GF-D8 (cell line): ENCODE measurements at places on chromosomes 3 and 15.

DNA sequence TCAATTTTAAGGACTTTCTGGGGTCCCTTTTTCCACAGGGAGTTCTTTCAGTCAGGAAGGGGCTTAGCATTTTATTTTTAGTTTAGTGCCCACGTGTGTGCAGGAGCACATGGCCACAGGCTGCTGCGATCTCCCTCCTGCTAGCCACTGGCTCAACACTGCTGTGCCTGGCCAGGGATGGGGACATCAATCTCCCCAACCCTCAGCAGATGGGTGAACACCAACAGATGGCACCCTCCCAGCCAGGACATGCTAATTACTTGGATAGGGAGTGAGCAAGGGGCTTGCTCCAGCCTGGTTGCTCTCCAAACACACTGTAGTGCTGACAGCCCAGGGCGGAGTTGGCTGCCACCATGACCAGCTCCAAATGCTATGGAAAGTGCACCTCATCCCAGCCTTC is 7.4 kb upstream of the RIOX2 start:
- DNase-seq, result no peak

GRCh38 chr3:39187372-39188155 is 4.8 kb downstream of the XIRP1 start:
- DNase-seq, result no peak

DNA sequence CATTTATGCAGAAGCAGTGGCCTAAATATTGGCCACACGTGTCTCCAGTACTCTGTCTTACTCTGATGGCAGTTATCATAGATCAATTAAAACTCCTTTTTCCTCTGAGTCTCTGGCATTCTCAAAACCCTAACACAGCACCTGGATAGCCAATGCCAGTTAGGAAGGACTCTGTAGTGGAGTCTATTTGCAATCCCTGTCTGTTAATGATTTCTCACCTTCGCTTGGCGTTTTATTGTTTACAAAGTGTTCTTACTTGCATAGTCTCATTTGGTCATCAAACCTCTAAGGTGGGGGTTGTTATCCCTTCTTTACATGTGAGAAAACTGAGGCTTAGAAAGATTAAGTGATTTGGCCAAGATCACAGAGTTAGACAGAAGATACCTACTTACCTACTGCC is 258.8 kb downstream of the IL5RA start:
- no peak for DNase-seq

GRCh38 chr15:69945729-69946128 is 152.0 kb downstream of the TLE3 start:
- DNase-seq, result no peak

GRCh38 chr3:114827495-114827894 is 319.6 kb downstream of the ZBTB20 start:
- peak; percentile 32 for DNase-seq

DNA sequence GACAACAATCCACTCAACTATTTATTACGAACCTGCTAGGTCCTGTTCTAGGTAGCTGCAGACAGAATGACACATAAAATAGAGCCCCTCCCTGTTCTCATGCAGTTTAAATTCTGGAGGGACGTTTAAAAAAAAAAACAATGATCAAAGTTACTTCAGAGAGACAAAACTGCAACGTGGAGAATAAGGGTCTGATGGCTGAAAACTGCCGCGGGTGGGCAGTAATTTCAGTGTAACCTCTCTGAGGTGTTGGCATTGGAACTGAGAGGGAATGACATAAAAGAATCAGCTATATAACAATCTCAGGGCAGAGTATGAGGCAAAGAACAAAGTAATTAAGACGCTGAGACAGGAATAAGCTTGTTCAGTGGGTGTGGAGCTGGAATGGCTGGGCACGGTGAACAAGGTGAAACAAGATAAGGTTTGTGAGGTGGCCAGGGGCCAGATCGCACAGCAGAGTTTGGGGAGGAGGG is 19.5 kb downstream of the TBL1XR1 start:
- no peak for DNase-seq

- no peak for DNase-seq
Measured at GRCh38 chr3:170163956-170164645, 17.4 kb downstream of the PHC3 start.

DNA sequence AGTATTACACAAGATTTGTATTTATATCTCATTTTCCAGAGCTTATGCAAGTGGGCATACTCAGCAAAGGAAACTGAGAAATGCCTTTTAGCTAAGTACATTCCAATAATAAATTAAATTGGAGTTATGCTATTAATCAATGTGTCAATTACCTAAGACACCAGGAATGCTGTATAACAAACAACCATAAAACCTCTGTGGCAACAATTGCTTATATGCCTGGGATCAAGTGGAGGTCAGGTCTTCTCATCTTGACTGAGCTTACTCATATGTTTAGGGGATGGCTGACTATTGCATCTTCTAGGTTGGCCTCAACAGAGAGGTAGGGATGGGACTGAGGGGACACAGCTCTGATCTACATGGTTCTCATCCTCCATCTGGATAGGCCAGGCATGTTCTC is 30.7 kb downstream of the CD200R1L start:
- DNase-seq, result no peak

DNA sequence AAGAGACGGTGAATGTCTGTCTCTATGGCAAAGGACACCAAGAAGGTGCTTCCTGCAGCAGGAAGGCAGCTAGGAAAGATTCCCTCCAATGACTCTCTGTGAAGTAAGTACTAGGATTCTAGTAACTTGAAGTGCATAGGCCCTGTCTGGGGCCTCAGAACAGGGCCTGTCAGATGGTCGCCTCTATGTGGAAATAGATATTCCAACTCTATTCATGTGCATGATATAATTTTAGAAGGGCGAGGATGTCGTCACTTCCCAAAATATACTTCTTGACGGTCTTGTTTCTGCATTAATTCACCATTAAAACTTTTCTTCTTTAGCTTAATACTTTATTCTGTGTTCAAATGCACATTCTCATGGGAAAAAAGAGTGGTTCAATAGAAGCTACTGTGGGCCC is 167.0 kb downstream of the TLE3 start:
- DNase-seq, result no peak

DNA sequence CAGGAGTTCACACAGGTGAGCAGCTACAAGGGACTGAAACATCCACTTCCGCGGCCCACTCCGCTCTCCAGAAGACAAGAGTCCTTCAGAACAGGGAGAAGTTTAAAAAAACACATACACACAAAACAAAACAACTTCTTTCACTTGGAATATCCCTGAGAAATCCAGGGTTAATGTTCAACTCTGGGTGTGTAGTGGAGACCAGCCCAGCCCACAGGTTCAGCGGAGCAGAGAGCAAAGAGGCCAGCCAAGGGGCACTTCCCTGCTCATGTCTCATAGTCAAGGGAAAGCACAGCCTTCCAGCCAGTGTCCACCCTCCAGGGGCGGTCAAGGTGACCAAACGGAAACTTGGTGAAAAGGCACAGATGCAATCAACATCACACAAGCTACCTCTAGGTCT is 41.6 kb downstream of the WNT5A start:
- no peak for DNase-seq

- DNase-seq, result no peak
Measured at GRCh38 chr3:197216914-197217313, 81.5 kb downstream of the DLG1 start.

- DNase-seq, result no peak
Measured at GRCh38 chr3:181250714-181251113, 261.2 kb upstream of the DNAJC19 start.

- no peak for DNase-seq
Measured at GRCh38 chr3:59573911-59574310, 524.1 kb upstream of the CFAP20DC start.

GRCh38 chr3:197212290-197212689 is 86.1 kb downstream of the DLG1 start:
- DNase-seq, result no peak

GRCh38 chr3:194871143-194871863 is 185.6 kb downstream of the FAM43A start:
- no peak for DNase-seq

- no peak for DNase-seq
Measured at GRCh38 chr15:31295658-31296057, 31.0 kb upstream of the KLF13 start.

DNA sequence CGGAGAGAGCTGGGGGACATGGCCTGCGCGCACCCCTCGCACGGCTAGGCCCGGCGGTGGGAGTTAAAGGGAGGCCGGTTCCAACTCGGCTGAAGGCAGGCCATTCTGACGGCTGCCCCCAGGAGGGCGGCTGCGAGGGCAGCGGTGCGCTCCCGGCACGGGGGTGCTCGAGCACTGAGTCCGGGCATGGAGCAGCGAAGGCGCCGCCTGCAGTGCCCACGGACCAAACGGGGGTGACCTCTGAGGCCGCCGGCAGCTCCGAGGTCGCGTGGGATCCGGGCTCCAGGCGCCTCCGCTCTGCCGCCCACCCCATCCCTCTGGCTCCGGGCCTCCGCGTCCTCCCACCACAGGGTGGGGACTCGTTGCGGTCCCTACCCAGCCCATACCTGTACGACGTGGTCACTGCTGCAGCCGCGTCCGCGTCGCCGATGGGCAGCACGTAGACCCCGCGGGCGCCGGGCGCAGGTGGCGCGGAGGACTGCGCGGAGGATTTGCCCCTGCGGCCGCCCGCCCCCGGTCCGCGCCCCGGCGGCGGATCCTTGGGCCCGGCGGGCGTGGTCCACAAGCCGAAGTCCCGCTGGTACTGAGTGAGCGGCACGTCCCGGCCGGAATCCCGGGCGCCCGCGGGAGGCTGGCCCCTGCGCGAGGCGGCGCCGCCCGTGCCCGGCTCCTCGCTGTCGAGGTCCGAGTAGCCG is 469 bp downstream of the MAP6D1 start:
- no peak for DNase-seq

DNA sequence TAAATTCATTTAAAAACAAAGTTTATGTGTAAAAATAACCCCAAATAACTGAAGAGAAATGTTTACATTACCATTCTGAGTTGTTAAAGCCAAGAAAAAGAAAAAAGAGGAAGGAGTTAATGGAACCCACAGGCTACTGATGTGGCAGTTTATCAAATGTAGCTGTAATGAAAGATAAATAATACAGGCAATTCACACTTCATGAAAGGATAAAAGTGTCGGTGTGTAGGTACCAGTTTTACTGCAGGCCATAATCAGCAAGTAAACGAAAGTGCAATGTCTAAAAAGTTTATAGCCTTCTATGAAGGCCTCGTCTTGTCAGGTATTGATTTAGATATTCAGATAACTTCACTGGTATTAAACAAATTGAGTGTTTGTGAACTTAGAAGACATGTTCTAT is 164.6 kb downstream of the DPH6 start:
- no peak for DNase-seq

DNA sequence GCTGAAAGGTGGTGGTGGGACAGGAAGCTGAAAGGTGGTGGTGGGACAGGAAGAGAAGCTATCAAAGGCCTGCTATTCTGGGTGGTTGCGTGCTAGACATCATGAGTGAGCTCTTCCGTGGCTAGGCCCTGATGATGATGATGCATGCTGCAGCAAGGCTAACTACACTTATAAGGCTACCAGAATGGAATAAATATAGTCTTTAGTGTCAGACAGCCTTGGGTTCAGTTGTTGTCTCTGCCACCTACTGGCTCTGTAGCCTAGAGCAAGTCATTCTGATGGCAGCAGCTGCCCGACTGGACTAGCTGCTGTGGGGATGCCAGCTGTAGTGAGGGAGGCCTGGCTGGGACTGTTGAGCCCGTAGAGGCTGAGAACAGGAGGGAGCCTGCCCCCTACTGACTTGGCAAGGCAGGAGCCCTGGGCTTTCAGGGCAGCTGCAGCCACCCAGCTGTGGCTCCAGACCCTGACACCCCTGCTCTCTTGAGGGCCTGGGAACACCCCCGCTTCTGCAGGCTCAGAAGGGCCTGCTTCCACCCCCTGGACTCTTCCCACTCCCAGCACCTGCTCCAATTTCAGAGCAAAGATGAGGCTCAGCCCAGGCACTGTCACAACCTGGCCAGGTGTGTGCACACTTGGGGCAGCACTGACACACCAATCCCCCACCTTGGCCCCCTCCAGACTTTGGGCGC is 21.4 kb upstream of the ZBED2 start:
- DNase-seq, result no peak

DNA sequence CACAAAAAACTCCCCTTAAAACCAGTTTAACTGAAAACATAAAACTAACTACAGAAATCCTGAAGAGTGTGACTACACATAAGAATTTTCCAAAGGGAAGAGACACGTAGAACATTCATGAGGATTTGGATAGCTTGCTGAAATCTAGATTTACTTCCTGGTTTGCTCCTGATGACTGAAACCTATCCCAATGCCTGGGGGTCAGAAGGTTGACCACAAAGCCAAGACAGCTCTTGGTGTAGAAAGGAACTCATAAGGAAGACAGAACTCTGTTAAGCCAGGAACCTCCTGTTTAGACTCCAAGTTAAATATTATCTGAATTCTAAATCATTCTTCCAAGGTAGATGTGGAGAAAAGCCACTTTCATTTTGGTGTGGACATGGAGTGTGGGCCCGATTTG is 92.8 kb downstream of the TFG start:
- no peak for DNase-seq

DNA sequence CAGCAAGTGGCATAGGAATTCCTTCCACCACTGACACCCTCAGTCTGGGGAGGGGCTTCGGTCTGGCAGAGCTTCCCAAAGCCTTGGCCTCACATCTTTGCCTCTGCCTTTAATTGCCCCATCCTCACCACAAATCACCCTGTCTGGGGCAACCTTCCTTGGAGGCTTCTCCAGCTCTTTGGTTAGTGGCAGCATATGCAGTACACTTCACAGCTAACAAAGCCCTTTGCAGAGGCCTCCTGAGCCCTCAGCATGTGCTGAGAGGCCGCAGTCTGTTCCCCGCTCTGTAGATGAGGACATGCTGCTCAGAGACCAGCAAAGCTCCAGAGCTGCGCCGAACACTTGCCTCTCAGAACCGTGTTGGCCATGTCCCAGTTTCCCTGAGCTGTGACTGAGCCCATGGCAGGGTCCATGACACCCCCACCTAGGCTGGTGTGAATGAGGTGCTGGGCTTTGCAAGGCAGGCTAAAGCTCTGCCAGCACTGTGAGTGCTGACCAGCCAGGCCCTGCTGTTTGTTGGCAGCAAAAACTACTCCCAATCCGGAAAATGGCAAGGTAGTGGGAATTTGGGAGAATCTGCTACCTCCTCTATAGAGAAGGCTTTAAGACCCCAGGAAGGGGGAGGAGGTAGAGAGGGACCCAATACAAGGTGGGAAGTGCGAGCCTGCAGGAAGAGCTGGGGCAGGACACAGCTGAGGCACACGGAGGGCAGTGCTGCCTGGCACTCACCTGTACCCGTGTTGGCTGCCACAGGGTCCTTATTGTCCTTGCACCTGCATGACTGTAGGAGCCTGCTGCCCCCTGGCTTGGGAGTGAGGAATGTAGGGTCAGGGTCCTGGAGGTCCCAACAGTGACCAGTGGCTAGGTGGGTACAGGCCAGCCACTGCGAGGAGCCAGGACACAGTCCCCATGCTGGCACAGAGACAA is 8.4 kb upstream of the KLF15 start:
- no peak for DNase-seq

GRCh38 chr3:169923189-169923588 is 11.8 kb downstream of the SAMD7 start:
- DNase-seq, result no peak

DNA sequence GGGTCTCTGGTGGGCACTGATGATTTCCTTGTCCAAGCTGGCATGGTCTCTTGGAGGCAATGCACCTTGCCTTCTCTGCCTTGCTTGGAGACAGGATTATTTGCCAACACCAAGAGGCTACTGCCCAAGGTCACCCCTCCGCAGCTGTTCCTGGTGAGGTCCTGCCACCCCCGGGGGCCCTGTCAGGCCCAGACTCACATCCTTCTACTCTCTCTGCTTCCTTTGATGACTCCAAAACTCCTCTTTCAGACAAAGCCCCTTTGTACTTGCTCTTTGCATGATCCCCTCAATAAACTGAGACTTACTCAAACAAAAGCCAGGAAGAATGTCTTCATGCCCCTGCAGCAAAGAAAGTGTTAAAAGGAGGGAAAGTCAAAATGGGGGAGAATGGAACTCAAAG is 137.7 kb downstream of the MEX3B start:
- no peak for DNase-seq

GRCh38 chr15:37014137-37014536 is 86.2 kb downstream of the MEIS2 start:
- no peak for DNase-seq
